ENCODE measurements at places on chromosomes 6 and 20.

DNA sequence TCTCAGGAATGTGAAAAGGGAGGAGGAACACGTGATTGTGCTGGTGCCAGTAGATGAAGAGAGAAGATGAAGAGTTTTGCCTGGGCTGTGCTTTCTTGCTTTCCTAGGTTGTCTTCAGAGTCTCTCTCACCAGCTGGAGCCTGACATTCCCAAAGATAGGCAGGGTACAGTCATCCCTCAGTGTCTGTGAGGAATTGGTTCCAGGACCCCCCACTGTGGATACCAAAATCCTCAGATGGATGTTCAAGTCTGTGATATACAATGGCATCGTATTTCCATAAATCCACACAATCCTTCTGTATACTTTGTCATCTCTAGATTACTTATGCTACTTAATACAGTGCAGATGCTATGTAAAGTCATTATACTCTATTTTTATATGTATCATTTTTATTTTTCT is 113.5 kb downstream of the SAMD5 start:
- no peak for DNase-seq

DNA sequence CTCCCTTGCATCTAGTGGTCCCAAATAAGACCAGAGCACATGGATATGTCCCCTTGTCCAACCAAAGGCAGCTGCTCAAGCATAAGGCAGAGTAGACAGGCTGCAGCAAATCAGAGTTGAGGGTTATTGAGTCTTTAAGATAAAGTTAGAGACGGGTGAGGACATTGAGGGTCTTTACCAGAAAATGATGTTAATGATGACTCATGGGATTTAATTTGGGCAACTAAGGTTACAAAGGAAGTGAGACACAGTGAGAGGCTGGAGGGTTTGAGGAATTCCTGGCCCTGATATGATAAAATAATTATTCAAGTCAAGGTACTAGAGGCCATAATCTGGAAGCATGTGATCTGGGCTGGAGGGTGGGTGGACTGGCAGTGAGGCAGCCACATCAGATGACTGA is 133.6 kb downstream of the ALDH8A1 start:
- no peak for DNase-seq

DNA sequence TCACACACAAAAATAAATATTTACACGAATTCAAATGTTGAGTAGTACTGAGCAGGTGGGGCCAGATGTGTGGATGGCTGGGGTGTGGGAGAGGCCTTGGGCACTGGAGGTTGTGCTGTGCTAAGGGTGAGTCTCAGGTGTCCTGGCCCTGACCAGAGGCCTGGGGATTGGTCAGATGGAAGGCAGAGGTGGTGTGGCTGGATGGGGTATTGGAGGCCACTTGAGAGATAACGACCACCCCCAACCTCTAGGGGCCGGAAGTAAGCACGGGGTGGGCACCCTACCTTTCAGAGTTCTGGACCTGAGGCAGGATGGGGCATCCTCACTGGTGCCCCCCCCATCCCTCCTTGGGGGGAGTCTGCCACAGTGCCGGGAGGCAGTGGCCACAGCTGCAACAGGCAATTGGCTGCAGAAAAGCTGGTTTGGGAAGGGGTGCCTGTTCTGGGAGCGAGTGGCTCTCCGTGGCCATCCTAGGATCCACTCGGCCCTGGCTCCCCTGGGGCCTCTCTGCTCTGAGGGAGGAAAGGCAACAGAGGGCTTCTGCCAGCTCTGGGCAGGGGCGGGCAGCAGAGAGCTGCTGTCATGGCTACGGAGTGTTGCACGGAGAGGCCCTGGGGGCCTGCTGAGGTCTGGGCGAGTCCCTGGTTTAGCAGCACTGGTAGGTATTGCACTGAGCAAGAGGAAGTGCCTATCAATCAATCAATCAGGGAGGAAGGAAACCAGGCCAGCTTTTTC is 87.6 kb downstream of the ASXL1 start:
- DNase-seq: no peak

DNA sequence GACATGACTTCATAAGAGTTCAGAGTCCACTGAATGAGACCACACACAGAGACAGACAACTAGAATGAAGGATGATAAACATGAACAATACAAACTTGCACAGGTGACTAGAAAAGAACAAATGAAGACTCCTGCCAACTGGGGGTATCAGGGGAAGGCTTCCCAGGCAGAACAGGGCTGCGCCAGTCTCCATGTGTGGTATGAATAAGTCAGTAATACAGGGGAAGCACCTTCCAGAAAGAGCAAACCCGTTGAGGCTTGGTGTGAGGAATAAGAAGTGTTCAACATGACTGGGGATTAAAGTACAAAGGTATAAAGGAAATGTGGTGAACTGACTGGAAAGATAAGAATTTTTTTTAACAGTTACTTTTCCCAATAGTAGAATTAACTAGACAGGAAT is 3.7 kb upstream of the SLC17A2 start:
- DNase-seq: no peak

DNA sequence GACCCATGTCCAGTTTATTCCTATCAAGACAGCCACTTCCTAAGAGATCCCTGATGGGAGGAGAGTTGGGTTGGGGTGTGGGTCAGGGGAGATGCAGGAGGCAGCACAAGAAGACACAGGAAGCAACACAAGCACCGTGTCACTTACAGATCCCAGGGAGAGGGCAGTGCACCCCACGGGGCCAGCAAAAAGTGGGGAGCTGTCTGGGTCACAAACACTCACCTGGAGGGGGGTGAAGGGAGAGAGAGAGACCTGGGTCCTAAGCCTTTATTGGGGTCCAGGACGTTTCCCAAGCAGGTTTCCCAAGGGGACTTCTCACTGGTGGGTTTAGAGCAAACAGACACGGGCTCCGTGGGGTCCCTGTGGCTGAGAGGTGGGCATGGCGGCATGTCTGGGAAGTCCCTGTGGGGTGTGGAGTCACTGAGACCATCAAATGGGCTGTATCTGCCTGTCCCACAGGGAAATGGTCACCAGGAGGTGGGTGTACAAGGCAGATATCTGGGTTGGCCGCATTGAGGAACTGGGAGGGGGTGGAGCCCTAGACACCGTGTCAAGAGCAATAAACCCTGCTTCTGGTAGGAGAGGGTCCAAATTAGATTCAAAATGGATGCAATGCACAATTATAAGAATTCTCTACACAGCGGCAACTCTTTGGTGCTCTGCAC is 1.6 kb upstream of the CD93 start:
- no peak for DNase-seq
